ENCODE measurements at places on chromosomes 7 and 10.
A peak's percentile ranks its signal among the peaks of the same experiment; 100 is the strongest.

- DNase-seq: no peak
Measured at GRCh38 chr10:103692952-103693811, 162.2 kb downstream of the SH3PXD2A start.

GRCh38 chr7:151658778-151659177, 139.1 kb upstream of the RHEB start:
- no peak for DNase-seq

GRCh38 chr10:129678186-129678585, 211.1 kb downstream of the MGMT start:
- no peak for DNase-seq

GRCh38 chr10:102033787-102034186, 22.2 kb downstream of the ARMH3 start:
- DNase-seq: no peak

DNA sequence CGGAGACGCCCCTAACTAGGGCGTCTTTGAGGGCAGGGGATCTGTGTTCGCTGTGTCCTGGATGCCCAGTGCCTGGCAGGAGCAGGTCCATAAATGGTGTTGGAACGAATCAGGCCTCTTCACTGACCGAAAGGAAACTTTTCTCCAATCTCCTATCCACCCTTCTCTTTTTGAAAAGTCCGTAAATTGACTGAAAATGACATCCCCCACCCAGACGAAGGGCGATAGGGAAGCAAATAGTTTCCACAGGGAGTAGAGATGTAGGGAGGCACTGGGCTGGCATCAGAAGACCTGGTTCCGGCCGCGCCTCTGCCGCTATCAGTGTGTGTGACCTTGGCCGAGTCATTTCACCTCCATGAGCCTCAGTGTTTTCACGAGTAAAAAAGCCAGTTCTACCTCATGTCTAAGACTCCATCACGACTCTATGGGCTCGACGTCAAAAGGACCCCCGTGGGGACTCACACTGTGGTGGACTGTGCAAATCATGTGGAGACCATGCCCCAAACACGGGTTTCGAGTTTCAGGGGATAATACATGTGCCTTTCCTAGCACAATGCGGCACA, 497 bp upstream of the RAB11FIP2 start:
- no peak for DNase-seq

- DNase-seq: peak; percentile 96
Measured at GRCh38 chr7:103857435-103857834, 132.0 kb downstream of the RELN start.

All from NCI-H1105 (cell line).